ENCODE measurements at places on chromosomes 3 and 15. TPM values are rescaled to one million over a fixed set of nuclear protein-coding genes. Genes with fewer than 3 reads are reported as not detected.

- no peak for DNase-seq
These were observed 8.7 kb downstream of the SPCS1 start for GRCh38 chr3:52714335-52715302.

- DNase-seq = no peak
These were observed 2.1 kb upstream of the GABRA5 start for GRCh38 chr15:26864664-26865191.

DNA sequence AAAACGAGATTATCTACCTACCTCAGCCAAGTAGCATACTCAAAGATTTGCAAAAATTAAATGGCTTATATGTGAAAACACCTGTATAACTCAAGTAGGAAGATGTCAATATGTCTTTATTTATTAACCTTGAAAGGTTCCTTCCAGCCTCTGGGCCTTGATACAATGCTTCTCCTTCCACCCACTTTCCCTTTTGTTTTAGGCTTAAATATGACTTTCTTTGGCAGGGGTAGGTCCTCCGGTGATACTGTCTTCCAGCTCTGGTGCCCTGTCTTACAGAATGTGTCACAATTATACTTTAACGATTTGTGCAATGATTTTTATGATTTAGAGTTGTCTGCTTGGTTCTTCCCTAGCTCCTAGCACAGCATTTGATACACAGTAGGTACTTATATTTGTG is 4.1 kb downstream of the LINS1 start:
- no peak for DNase-seq

The GOLGA8T gene
- not detected for total RNA-seq

The RPP25 gene
- 17.0 TPM for total RNA-seq

The DPPA2 gene
- total RNA-seq = not detected

DNA sequence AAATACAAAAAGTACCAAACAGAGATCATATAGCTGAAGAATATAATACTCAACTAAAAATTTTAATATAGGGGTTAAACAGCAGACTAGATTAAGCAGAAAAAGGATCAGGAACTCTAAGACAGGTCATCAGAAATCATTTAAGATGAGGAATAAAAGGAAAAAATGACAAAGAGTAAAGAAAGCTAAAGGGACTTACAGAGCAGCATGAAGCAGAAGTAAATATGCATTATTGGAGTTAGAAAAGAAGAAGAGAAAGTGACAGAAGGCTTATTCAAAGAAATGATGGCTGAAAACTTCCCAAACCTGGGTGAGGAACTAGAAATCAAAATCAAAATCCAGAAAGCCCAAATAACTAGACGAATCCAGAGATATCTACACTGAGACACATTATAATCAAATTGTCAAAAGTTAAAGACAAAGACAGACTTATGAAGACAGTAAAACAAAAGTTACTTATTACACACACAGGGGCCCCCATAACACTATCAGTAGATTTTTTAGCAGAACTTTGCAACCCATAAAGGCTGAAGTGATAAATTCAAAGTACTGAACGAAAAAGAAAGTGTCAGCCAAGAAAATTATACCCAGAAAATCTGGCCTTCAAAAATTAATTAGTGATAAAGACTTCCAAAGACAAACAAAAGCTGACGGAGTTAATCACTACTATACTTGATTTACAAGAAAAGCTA is 95.6 kb downstream of the SCAPER start:
- no peak for DNase-seq

DNA sequence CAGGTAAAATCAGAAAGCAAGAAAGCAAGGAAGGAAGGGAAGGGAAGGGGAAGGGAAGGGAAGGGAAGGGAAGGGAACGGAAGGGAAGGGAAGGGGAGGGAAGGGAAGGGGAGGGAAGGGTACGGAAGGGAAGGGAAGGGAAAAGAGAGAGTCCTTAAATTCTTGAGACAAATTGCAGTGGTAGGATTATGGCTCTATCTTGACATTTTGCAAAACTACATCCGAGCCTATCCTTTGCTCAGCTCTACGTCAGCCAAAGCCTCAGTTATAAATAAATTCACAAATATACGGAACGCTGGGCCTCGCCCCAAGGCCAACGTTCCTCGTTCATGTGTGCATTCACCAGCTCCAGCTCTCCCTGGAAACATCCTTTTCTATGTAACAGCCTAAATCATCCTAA is 25.5 kb upstream of the HES1 start:
- no peak for DNase-seq

GRCh38 chr3:65146179-65146578 is 458.4 kb upstream of the ADAMTS9 start:
- no peak for DNase-seq

- no peak for DNase-seq
These were observed 118.0 kb downstream of the ABI3BP start for GRCh38 chr3:100875239-100875638.

- DNase-seq = no peak
These were observed 545.0 kb downstream of the SI start for GRCh38 chr3:164533275-164533674.

The ERICH6 gene
- total RNA-seq = not detected

- no peak for DNase-seq
These were observed 189.4 kb downstream of the UBE3A start for GRCh38 chr15:25249236-25250010.

DNA sequence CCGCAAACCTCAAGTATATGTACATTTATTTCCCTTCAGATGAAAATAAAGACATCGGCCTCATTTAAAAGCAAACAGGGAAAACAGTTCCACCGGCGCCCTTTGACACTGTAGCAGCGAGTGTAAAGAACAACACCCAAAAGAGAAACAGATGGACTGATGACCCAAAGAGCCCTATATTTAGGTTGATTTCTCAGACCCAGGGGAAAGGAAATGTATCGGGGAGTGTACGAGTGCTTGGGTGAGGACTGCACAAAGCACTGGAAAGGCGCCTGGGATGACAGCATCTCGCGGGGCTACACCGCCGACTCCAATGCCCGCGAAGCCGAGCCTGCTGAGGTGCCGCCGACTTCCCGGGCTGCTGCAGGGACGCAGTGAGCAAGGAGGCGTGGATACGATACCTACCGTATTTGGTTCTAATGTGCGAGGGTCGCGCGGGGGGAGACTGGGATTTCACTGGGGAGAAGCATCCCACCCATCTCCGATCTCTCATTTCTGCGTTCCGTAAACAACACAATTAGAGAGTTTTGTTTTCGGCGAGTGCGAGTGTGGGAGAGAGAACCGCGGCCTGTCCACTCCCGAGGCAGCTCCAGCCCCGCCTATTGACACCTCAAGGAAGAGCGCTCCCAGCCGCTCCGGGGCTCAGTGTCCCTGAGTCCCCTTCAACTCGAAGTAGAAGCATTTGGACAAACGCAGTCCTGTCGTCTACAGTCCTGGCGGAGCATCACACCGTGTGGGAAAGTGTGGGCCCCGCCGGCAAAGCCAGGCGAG is 2.0 kb downstream of the MECOM start:
- DNase-seq = peak; percentile 56
